Inflammatory macrophage treated with lipopolysaccharide for 1 hour (primary cell): ENCODE measurements at places on chromosomes 4 and X.

DNA sequence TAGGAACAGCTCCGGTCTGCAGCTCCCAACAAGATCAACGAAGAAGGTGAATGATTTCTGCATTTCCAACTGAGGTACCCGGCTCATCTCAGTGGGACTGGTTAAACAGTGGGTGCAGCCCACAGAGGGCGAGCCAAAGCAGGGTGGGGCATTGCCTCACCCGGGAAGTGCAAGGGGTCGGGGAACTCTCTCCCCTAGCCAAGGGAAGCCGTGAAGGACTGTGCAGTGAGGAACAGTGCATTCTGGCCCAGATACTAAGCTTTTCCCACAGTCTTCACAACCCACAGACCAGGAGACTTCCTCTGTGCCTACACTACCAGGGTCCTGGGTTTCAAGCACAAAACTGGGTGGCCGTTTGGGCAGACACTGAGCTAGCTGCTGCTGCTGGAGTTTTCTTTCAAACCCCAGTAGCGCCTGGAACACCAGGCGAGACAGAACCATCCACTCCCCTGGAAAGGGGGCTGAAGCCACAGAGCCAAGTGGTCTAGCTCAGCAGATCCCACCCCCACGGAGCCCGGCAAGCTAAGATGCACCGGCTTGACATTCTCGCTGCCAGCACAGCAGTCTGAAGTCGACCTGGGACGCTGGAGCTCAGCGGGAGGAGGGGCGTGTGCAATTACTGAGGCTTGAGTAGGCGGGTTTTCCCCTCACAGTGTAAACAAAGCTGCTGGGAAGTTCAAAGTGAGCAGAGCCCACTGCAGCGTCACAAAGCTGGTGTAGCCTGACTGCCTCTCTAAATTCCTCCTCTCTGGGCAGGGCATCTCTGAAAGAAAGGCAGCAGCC is 84.6 kb downstream of the THOC2 start:
- no peak for DNase-seq

GRCh38 chrX:55778322-55778721 is 60.8 kb downstream of the RRAGB start:
- no peak for DNase-seq

DNA sequence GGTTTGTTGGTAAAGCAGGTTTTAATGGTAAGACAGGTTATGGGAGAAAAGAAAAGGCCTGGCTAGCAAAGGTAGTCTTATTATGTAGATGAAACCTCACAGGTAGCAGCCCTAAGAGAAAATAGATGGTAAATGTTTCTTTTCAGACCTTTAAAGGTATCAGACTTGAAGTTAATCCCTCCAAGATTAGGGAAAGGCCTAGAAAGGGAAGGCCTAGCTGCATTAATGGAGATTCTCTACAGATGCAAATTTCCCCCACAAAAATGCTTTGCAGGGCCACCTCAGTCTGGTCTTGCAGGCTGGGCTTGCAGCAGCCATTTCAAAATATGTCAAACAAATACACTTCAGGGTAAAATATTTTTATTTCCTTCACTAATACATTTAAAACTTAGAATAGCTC is 1410.6 kb downstream of the RPA4 start:
- DNase-seq = no peak

GRCh38 chr4:95219109-95219508 is 329.7 kb downstream of the UNC5C start:
- no peak for DNase-seq

- peak; percentile 71 for DNase-seq
Observed at GRCh38 chr4:83369831-83370639, 35.4 kb upstream of the HPSE start.

DNA sequence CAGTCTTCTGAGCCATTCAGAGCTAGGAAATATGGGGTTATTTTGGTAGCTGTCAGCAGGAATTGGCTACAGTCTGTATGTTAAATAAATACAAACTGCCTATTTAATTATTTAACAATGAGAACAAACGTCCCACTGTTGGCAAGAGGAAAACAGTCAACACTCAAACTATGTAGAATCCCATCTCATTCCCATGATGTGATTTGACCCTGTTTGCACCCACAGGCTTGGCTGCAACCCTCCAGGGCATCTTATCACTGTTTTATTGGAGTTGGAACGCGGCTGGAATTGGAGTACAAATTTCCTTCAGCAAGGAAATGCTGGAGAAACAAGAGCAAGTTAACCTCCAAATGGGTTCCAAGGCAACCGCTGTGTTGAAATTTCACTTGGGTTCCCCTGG is 124.0 kb downstream of the KIT start:
- DNase-seq = no peak

- no peak for DNase-seq
Observed at GRCh38 chr4:96352051-96352517, 512.2 kb downstream of the PDHA2 start.

- no peak for DNase-seq
Observed at GRCh38 chr4:32133141-32133540, 1413.0 kb downstream of the PCDH7 start.

- no peak for DNase-seq
Observed at GRCh38 chr4:55763996-55764395, 55.6 kb upstream of the EXOC1L start.

DNA sequence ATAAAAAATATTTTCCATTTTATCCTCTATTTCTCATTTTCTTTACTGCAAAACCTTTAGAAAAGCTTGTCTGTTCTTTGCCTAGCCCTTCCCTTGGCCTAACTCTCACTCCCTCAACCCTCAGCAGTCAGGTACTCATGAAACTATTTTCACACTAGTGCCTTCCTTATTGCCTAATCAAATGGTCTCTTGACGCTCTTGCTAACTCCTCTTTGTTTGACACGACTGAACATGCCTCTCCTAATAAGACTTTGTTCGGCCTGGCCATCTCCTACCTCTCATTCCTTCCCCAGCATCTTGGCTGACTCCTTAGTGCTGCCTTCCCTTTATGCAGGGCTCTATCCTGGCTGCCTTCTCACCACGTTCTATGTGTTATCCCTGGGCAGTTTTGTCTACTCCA is 11.1 kb upstream of the LRAT start:
- no peak for DNase-seq

DNA sequence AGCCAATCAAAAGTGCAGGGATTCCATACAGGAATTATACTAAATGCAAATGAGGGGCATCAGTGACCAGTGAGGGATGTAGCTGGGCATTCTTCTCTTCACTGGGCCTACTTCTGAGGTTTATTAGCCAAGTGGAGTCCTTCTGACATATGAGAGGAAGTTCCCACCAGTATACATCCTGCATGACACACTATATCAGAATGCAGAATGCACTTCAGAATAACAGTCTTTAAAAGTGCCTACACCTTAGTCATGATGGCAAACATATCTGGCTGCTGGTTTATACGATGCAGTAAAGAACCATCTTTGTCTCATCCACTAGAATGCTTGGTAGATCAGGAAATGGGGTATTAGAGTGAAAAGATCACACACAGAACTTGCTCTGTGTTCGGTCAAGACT is 180.3 kb upstream of the PPARGC1A start:
- no peak for DNase-seq

DNA sequence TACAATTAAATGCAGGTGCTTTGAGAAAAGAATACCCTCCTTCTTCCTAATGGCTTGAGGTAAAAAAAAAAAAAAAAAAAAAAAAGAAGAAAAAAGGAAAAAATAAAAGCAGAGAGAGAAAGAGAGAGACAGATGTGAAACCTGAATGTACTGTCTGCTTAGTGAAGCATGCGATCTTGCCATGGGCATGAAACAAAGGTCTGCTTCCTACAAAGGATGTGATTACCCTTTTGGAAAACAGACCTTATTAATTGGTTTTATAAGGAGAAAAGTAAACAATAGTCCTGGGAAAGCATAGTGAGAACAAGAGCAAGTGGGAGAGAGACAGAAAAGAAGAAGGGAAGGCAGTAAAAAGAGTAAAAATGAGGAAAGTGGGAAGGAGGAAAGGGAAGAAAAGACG is 526.1 kb upstream of the PABPC4L start:
- no peak for DNase-seq

GRCh38 chrX:10986616-10987015 is 124.5 kb upstream of the HCCS start:
- no peak for DNase-seq

- DNase-seq = no peak
Observed at GRCh38 chr4:3134201-3134600, 59.7 kb downstream of the HTT start.

DNA sequence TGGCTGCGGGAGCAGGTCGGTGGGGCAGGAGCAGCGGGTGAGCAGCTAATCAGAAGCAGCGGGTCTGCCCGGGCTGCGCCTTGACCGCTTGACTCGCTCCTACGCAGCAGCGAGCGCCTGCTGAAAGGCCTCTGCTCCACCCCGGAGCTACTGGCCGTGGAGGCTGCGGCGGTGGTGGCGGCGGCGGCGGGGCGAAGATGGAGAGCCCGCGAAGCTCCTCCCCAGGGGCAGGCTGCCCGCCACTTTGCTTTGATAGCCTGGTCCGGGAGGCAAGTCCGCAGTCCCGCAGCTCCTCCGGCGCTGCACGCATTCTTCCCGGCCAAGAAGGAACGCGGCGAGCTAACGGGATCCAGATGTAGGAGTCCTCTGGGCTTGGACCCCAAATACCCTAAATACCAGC is 36.7 kb downstream of the PJA1 start:
- DNase-seq = no peak

- no peak for DNase-seq
Observed at GRCh38 chrX:141668371-141668770, 30.2 kb downstream of the SPANXD start.

GRCh38 chr4:21552455-21552854 is 396.1 kb downstream of the KCNIP4 start:
- no peak for DNase-seq

GRCh38 chr4:39685990-39686389 is 11.9 kb upstream of the UBE2K start:
- DNase-seq = no peak

GRCh38 chr4:180028682-180029081 is 2214.5 kb upstream of the TENM3 start:
- no peak for DNase-seq

DNA sequence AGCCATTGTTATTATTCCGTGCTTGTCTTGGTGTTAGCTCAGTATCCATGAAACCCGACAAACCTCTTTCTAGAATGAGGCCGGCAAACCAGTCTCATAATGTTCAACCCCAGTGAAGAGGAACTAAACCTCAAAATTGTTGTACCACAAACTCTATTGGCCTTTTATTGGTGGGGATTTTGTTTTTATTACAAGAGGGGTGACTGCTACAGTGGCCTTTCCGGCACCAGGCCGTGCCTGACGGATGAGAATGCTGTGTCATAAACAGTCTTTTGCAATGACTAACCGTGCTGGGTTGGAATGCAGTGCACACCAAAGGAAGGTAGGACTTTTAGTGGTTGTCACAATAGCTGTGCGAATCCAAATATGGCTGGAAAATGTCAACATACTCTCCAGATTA is 60.8 kb downstream of the SHROOM2 start:
- DNase-seq = no peak

DNA sequence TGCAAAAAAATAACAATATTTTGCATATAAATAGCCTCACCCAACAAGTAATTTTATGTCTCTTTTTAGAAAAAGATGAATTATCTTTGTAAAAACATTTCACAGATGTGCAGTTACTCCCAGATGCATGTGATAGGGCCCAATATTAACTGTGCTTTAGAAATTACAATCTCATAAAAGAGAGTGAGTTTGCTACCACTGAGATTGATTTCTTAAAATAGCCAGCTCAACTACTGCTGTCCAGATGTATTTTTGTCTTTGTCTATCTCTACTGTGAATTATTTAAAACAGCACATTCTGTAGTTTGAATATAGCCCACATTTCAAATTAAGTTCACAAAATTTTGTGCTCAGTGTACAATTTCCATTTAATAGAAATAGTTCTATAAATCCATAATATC is 177.0 kb upstream of the TTC29 start:
- no peak for DNase-seq

GRCh38 chrX:56728752-56729151 is 291 bp upstream of the NBDY start:
- DNase-seq = no peak

DNA sequence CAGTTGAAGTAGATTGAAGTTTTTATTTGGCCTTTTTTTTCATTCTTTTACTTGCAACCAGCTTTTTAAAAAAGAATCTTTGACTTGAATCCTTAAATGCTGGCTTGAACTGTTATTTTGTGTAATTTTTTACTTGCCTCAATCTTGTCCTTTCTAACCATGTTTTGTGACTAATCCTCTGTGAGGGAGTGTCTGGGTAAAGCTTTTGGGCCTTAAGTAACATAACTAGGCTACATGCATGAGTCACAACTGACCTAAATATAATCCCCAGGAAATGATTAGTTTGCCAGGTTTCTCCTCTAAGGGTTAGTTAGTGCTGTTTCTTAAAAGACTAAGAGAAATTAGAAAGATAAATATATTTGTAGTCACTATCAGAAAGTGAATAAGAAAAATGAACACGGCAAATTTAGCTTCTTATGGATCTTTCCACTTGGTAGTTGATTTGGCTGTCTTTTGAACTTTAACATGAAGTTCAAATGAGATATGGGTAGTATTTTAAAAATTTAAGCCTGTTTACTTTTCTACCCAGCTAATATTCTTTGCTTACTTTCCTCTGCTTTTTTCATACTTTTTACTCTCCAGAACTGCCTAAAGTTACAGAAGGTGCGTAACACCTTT is 13.0 kb downstream of the EXOC1 start:
- DNase-seq = peak; percentile 71
